ENCODE measurements at places on chromosomes 4 and X.

DNA sequence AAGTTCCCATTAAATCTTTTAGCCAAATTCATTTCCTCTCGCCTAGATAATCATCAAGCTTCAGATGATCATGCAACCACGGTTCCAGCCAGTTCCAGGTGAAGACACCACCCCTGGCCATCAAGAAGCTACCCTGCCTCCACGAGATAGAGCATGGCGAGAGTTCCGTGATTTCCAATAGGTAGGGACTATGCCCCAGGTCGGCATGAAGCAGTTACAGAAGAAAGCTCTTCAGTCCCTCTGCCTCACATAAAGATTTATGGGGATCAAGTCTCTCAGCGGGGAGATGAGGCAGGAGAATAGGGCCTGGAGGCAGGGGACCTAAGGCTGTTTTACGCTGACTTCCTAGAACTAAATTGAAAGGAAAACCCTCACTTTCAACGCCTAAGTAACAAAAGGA lies 183.9 kb downstream of the OR13H1 start:
- DNase-seq, result no peak

DNA sequence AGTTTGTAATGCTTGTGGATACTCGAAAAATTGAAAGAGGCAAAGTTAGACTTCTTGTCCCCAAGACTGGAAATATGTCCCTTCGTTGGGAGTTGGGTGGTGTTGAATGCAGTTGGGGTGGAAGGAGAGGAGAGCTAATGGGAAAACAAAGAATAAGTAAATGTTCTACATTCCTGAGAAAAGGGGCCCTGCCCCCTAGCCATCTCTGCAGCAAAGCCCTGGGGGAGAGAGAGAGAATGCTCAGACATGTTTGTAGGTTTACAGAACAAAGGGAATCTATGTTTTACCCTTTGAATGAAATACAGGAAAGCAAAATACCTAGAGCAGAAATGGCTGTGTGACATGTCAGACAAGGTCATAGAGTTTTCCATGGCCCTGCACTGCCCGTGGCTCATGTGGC lies 88.1 kb downstream of the RASL11B start:
- no peak for DNase-seq

DNA sequence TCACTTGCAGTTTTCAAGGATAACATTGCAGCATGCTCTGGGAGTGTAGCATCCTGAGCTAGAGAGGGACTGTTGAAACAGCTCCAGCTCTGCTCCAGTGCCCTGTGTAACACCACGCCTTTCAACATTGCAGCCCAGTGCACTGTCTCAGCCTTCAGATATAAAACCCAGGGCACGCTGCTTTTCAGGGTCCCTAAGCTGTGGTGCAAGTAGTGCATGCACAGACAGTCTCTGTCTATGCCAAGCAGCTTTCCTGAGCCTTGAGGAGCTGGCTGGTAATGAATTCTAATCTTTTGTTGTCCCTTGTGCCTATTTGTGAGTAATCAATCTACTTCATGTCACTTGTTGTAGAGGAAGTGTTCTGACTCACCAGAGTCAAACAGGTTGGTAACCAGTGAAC lies 897.0 kb downstream of the ARAP2 start:
- no peak for DNase-seq

DNA sequence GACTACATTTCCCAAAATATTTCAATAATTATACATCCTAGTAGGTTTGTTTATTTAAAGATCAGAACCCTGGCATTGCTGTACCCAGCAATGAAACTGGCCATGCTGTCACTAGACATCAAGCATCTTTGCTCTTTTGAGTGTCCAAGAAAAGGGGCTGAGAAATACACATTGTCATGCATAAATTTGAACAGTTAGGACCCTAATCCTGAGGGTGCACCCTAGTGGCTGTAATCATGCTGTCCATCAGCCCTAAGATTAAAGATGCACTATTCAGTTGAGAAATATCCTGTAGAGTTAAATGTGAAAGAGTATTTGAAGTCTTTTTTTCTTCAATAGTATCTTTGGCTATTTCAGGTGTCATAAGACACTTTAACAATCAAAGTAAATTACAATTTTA lies 108.8 kb downstream of the NFKB1 start:
- DNase-seq, result no peak

- DNase-seq, result no peak
Measured at GRCh38 chrX:151870602-151871001, 42.1 kb upstream of the MAGEA4 start.

- DNase-seq, result no peak
Measured at GRCh38 chrX:66635360-66635759, 3.5 kb downstream of the EDA2R start.

DNA sequence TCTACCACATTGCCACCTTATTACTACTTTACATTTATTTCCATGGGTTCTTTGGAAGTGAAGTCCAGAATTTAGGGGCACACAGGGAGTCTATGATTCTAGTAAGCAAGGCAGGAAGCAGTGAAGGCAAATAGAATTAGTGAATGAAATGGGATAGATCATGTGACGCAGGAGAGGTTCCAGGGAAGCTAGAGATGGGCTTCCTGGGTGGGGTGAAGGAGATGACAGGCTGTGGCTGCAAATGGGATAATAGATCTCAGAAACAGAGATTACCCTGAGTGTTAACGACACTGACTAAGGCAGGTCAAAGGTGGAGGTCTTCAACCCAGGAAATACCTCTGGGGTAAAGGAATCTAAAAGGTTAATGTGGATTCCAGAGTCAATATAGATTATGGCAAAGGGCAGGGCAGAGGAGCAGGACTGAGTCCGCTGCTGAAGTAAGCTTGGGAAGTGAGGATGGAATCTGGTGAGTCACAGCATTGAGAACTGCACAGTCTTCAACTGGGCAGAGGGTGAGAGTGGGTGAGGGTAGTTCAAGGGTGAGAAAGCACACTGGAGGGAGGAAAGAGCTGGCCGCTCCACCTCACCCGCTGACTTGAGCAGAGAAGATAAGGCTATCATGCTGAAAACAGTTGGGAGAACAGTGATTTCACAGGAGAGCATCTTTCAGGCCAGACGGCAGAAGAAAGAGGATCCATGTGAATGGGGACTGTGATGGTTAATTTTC lies 70.8 kb downstream of the ANXA3 start:
- no peak for DNase-seq

- DNase-seq, result no peak
Measured at GRCh38 chr4:132108784-132109183, 1040.3 kb upstream of the PCDH10 start.

- DNase-seq, result no peak
Measured at GRCh38 chrX:38803243-38803587, 2.0 kb downstream of the MID1IP1 start.

DNA sequence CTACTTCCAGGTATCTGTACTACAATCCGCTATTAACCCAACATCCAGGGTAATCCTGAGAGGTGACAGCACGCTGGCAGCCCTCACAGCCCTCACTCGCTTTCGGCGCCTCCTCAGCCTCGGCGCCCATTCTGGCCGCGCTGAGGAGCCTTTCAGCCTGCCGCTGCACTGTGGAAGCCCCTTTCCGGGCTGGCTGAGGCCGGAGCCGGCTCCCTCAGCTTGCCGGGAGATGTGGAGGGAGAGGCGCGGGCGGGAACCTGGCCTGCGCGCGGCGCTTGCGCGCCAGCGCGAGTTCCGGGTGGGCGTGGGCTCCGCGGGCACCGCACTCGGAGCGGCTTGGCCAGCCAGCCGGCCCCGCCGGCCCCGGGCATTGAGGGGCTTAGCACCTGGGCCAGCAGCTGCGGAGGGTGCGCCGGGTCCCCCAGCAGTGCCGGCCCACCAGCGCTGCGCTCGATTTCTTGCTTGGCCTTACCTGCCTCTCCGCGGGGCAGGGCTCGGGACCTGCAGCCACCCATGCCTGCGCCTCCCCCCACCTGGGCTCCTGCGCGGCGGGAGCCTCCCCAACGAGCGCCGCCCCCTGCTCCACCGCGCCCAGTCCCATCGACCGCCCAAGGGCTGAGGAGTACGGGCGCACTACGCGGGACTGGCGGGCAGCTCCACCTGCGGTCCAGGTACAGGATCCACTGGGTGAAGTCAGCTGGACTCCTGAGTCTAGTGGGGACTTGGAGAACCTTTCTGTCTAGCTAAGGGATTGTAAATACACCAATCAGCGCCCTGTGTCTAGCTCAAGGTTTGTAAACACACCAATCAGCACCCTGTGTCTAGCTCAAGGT lies 87.3 kb downstream of the PRSS12 start:
- DNase-seq, result no peak

GRCh38 chrX:11188664-11189063 lies 77.5 kb downstream of the HCCS start:
- no peak for DNase-seq

- DNase-seq, result no peak
Measured at GRCh38 chrX:30661228-30661627, 8.0 kb downstream of the GK start.

- DNase-seq, result no peak
Measured at GRCh38 chr4:111652986-111653385, 492.3 kb upstream of the FAM241A start.

Measured in G401 (cell line).